Upper lobe of right lung (tissue), 1 donor: ENCODE measurements at places on chromosomes 4 and X. TPM values are rescaled to one million over a fixed set of nuclear protein-coding genes. Genes with fewer than 3 reads are reported as not detected.

DNA sequence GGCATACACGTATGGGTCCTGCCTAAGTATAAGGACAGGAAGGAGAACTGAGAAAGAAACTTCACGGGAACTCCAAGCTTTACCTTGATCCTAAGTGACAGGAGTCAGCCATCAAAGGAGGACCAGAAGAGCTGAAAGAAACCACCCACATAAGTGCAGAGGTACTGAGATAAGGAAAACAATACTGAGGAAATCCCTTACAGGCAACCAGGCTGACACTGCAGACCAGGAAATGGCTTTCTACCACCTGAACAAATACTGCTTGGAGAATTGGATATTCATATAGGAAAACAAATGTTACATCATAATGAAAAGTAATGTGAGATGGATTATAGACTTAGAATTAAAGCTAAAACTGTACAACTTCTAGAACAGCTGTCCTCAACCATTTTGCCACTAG, 127.0 kb downstream of the IL15 start:
- DNase-seq, result no peak

DNA sequence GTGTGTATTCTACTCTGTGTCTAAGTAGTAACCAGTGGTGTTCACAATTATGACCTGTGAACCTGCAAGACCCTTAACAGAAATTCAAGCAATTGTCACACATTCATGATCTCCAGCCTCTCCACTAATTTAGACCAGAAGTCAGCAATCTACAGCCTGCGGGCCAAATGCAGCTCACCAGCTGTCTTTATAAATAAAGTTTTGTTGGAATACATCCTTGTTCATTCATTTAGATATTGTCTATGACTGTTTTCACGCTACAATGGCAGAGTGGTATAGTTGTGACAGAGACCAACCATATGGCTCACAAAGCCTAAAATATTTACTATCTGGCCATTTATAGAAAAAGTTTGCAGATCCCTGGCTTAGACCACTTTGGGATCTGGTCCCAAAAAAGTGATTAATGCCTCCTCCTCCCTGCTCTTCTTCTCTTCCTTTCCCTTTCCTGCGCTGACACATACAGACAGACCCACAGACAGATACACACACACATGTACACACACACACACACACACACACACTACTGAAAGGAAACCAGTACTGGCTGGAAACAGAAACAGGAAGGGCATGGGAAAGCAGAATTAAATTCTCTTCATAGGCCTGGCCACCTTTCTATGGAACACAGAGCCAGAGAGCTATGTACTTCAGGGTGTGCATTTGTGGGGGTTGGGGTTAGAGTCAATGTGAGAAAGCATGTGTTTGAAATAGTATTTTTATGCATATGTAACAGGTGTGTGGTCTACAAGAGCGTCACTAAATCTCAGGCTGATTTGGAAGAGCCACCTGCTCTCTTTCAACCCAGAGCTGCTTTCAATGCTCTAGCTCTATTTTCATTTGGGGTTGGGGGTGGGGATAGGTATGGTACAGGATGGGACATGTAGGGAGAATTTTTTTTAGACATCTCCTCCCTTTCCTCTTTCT, 49.7 kb upstream of the TMEM164 start:
- no peak for DNase-seq

DNA sequence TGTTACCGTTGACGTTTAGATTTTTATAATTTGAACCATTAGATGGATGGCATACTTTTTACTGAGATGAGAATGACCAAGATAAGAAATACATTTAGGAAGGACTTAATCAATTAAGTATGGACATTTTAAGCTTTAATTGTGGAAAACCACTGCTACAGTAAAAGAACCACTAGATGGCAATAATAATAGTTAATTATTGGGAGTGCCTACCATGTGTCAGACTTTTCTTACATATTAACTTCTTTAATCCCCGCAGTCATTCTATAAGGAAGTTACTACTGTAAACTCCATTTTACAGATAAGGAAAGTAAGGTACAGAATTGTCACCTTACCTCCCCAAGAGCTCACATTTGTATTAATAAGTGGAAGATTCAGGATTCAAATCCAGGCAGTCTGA, 48.5 kb upstream of the MYOZ2 start:
- DNase-seq, result no peak

DNA sequence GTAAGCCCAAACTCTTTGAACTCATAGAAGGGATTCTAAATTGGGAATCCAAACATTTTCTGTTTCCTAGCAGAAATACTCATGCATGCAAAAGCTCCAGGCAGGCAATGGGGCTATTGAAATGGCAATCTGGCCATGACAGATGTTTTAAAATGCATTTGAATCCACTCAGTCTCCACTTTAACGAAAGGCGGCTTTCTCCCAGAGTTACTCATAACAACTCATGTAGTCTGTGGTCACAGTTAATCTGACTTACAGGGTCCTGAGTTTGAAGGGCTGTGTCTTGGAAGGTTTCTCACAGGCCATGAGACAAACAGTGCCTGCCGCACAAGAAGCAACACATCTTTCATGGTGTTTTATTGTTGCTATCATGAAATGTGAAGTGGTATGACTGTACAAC, 185.7 kb downstream of the AMELX start:
- DNase-seq, result no peak

Gene CYP2U1
- 9.0 TPM for total RNA-seq

Gene DMRTC1B
- total RNA-seq, result 0.29 TPM

DNA sequence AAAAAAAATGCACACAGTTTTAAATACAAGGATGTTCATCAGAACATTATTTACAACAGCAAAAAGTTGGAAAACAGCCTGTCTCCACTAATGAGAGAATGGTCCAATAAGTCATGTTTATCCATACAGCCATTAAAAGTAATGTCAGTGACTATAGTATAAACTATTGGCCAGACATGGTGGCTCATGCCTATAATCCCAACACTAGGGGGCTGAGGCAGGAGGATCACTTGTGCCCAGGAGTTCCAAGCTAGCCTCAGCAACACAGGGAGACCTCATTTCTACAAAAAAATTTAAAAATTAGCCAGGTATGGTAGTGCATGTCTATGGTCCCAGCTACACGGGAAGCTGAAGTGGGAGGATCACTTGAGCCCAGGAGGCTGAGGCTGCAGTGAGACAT, 48.1 kb upstream of the IL13RA1 start:
- DNase-seq, result no peak

DNA sequence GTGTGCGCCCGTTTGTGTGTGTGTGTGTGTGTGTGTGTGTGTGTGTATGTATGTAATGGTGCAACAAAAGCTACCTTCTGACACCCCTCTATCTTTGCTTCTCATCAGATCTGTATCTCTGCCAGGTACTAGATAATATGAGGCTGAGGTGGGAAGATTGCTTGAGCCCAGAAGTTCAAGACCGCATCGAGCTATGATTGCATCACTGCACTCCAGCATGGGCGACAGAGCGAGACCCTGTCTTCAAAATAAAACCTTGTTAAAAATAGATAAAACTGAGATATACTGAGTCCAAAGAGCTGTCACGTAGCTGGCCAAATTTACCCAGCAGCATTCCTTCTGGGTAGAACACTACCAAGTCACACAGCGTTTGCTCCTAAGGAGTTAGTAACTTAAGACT, 18.4 kb downstream of the NLGN4X start:
- no peak for DNase-seq

GRCh38 chr4:45284400-45285085, 558.2 kb upstream of the GNPDA2 start:
- DNase-seq, result peak; percentile 47

GRCh38 chrX:104113222-104113965, 1.1 kb downstream of the ZCCHC18 start:
- DNase-seq, result peak; percentile 64

- DNase-seq, result peak; percentile 84
Measured at GRCh38 chr4:9703391-9703790, 78.0 kb upstream of the DRD5 start.

GRCh38 chrX:115912372-115912897, 258.1 kb upstream of the AGTR2 start:
- DNase-seq, result no peak

DNA sequence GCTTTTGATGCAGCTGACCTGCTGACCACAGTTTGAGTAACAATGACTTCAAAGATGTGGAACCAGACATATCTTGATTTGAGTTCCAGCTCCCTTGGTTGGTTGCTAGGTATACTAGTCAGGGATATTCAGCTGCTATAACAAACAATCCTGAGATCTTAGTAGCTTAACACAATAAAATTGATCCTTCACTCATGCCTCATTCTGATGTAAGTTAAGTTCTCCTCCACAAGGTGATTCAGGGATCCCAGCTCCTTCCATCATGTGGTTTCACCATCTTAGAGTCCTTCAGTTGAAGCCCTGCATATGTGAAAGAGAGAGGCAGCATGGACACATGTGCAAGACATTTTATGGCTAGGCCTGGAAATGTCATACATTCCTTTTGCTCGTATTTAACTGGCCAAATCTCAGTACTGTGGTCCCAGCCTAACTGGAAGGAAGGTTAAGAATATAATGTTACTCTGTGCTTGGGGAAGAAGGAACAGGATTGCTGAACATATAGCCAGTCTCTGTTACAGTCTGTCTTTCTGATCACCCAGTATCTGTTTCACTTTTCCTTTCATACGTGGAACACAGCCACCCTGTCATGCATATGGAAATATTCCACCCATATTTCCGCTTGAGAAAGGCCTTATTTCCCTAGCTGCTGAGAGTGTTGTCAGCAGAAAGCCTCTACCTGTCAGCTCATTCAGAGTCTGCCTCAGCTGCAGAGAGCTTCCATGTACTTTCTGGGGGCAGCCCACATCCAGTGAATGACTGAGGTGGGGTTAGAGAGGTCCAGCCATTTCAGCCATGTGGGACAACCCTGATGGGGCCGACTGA, 7.1 kb downstream of the SMIM9 start:
- no peak for DNase-seq

Gene SERTM2
- total RNA-seq, result 1.6 TPM

GRCh38 chrX:134883137-134883700, 107.6 kb upstream of the SMIM10 start:
- no peak for DNase-seq

DNA sequence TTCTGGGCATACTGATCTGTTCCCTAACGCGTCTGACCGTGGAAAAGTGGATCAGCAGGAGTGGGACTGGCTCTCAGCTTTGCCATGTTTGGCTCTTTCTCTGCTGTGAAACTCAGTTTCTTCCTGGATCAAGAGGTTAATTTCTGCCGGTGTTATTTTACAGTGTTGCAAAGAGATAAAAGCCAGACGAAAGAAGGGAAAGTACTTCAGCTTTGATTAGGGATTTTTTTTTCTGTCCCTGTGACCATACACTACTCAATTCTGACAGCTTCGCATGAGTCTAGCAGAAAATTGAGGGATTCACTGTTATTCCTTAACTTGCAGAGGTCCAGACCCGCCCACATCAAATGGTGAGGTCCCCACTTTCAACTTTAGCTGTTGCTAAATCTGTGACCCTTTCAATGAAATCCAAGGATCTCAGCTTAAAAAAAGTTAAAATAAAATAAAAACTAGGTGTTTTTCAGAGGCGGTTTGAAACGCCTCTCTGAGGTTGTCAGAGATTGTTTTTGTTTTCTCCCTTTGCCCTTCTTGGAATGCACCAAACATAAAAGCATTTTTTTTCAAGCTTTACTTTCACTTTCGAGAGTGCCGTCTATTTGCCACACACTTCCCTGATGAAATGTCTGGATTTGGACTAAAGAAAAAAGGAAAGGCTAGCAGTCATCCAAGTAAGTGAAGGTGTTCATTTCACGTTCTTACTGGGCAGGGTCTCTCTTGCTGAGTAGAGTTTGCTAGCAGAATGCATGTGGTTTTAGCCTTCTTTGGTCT, at the start of gene TLR3:
Gene TLR3 (plus strand): TSS at position 576 of the 768 bp plus-strand sequence. CDS start 7,464 bp downstream, outside the sequence.
- no peak for DNase-seq

GRCh38 chr4:24795666-24796381, 451 bp downstream of the SOD3 start:
- DNase-seq, result no peak

DNA sequence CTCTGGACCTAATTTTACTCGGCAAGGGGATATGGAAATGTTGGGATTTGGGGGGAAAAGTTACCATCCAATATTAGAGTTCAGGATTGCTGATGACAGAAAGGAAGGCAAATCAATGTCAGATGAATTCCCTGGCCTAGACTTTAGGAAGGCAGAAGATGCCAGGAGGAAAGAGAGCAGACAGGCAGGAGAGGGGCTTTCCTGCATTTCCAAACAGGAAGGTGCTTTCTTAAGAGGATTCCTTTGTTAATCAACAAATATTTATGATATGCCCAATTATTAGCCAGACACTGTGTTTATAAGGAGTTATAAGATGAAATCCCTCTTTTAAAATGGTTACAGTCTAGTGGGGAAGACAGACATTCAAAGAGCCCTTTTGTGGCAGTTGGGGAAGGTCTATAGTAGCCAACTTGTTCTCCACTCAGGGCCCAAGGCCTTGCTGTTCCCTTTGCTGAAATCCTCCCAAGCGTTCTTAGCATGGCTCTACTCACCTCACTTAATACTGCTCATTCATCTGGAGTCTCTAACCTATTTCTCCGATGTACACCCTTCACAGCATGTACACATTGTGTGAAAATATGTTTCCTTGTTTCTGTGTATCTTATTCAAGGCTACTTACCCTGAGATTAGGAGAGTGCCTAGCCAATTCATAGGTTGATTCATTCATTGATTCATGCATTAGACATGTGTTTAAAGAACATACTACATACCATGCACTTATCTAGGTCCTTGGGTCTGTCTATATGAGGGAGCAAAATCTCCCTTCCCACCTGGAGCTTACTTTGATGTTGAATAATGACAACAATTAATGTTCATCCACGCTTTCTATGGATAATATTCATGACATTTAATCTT, 5.3 kb downstream of the IGFBP7 start:
- no peak for DNase-seq

Gene SSX7
- total RNA-seq, result not detected
